Large intestine (tissue), 12 donors: ENCODE measurements at places on chromosomes 5 and 9. TPM values are rescaled to one million over a fixed set of nuclear protein-coding genes. Genes with fewer than 3 reads are reported as not detected.

Gene CDH18
- polyA plus RNA-seq = 1.1 TPM

GRCh38 chr5:159735036-159735435 lies 181.2 kb upstream of the ADRA1B start:
- no peak for DNase-seq

DNA sequence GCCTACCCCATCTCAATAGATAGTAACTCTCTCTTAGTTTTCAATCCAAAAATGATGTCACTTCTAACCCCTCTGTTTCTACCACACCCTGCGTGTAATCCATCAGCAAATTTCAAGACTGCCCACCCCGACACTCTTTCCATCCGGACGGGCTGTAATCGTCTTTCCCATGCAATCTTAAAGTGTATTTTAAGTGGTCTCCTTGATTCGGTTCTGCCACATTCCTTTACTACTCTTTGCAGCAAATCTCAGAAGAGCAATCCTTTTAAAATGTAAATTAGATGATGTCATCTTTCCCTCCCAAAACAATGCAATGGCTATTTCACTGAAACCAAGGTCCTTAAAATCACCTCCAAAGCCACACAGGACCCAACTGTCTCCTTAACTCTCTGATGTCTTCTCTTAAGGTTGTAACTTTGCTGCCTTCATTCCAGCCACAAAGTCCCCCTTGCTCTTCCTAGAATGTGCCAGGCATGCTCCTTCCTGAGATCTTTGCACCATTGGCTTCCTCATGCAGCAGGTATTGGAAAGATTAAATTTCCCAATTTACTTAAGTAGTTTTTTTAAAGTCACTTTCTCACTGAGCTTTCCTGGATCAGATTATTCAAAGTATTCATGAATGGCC lies 932.5 kb upstream of the WWC1 start:
- DNase-seq = no peak

Gene GFI1B
- 6.2 TPM for polyA plus RNA-seq

Gene ZBTB26
- polyA plus RNA-seq = 11.4 TPM

- DNase-seq = no peak
Observed at GRCh38 chr5:119287547-119288111, 68.2 kb upstream of the TNFAIP8 start.

GRCh38 chr5:175862131-175863012 lies 9.0 kb upstream of the CPLX2 start:
- DNase-seq = no peak

GRCh38 chr5:33795496-33795895 lies 96.3 kb downstream of the ADAMTS12 start:
- no peak for DNase-seq

GRCh38 chr9:1639166-1639565 lies 376.0 kb upstream of the SMARCA2 start:
- DNase-seq = no peak

Gene FSD1L
- 14.4 TPM for polyA plus RNA-seq

- no peak for DNase-seq
Observed at GRCh38 chr5:139012176-139012575, 137.0 kb upstream of the LRRTM2 start.

GRCh38 chr5:6475626-6476312 lies 27.1 kb downstream of the UBE2QL1 start:
- no peak for DNase-seq

DNA sequence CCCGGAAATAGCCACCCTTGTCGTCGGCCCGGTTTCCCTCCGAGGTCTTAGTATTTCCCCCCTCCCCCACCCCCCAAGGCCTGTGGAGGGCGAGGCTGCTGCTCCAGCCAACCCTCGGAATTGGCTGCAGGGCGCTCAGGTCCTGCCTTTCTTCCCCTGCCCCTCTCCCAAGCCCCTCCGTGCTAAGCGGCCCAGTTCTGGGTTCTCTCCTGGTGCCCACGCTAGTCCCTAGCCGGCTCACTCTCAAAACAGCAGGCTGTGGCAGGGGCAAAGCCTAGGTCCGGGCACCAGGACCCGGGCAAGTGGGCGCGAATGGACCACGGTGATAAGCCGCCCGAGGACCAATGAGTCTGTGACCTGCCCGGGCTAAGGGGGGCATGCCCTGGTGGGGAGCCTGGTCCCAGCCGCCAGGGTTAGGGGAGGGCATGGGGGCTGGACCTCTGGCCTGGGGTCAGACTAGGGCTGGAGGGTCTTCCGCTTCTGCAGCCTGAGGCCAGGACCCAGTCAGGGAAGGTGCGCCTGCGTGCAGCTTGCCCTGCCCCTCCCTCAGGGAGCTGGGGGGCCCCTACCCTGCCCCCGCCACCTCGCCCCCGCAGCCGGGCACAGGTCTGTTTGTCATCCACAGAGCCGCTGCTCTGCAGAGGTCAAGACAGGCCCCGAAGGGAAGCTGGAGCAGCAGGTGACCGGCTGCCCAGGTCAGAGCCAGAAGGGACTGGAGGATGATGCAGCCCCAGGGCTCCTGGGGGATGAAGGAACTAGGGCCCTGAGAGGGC lies 5.0 kb upstream of the IRX4 start:
- no peak for DNase-seq

GRCh38 chr5:138502121-138502520 lies 36.8 kb downstream of the EGR1 start:
- no peak for DNase-seq

GRCh38 chr5:137758715-137759306 lies 4.6 kb upstream of the HNRNPA0 start:
- DNase-seq = no peak

Gene SOHLH1
- not detected for polyA plus RNA-seq

GRCh38 chr9:138011951-138012500 lies 134.4 kb downstream of the CACNA1B start:
- no peak for DNase-seq

Gene CDH9
- 0.91 TPM for polyA plus RNA-seq

DNA sequence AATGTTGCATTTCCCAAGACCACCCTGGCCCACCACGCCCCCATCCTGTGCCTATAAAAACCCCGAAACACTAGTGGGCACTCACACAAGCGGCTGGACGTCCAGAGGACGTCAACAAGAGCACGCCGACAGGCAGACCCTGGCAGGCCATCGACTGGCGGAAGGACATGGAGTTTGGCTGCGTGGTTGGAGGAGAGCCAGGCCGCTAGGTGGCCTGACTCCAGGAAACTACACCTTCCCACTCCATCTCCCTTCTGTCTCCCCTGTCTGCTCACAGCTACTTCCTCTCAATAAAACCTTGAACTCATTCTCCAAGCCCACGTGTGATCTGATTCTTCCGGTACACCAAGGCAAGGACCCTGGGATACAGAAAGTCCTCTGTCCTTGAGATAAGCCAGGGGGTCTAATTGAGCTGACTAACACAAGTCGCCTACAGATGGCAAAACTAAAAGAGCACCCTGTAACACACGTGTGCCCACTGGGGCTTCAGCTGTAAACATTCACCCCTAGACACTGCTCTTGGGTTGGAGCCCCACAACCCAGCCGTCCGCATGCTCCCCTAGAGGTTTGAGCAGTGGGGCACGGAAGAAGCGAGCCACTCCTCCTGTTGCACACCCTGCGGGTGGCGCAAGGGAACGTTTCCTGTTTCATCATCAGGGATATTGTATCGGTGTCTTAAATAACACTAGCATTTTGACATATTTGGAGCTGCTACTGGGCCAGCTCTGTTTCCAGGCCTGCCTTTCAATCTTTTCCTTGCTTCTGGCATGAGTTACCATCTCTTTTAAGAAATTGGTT lies 54.5 kb upstream of the TAF11L2 start:
- DNase-seq = no peak

- DNase-seq = no peak
Observed at GRCh38 chr5:126300293-126300692, 122.9 kb upstream of the GRAMD2B start.

DNA sequence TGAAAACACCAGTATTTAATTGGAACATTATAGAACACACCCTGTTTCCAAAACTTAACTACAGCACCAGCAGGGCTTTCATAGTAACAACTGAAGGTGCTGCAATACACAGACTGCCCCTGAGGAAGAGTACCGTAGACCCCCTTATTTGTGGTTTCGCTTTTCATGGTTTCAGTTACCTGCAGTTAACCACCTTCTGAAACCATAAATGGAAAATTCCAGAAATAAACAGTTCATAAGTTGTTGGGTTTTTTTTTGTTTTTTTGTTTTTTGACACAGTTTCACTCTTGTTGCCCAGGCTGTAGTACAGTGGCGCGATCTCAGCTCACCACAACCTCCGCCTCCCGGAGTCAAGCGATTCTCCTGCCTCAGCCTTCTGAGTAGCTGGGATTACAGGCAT lies 9.5 kb upstream of the GLDC start:
- no peak for DNase-seq

Gene APBA1
- 7.4 TPM for polyA plus RNA-seq

DNA sequence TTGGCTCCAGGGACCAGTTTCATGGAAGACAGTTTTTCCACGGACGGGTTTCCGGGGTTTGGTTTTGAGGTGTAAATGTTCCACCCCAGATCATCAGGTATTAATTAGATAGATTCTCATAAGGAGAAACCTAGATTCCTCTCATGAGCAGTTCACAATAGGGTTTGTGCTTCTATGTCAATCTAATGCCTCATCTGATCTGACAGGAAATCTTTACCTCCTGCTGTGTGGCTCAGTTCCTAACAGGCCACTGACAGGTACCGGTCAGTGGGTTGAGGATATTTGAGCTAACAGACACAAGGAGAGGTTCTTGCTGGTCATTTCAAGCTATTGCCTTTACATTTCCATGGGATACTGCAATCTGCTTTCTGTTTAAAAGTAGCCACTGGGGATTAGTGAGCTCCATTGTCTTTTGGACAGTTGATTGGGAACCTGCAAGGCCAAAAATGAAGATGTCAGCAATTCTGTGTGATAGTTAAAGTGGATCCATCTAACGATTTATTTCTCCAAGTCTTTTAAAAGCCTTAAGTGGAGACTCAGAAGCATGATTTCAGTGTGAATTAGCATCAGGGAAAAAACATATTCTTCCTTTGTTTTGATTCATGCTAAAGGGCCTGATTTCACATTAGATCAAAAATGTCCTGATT lies 38.6 kb downstream of the MRPS30 start:
- no peak for DNase-seq

DNA sequence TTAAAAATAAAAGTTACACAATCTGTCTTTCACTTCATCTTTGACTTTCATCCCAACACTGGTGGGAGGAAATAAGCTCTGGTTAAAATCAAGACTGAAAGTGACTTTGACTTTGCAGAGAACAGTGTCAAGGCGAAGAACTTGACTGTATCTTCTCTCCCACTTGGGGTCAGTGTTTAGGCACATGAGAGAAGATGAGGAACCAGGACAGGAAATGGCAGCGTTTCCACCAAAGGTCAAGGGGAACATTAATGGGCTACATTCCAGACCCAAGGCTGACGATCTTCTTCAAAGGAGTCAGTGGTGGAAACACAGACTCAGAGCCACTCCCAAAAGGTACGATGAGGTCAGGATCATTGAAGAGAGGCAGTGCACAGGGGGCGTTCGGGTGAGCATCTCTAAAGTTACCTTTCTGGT lies 409.5 kb downstream of the ARHGEF28 start:
- peak; percentile 74 for DNase-seq

Gene TTC1
- 45.3 TPM for polyA plus RNA-seq

Gene SLC4A9
- polyA plus RNA-seq = 0.22 TPM

Gene INVS
- polyA plus RNA-seq = 15.8 TPM

DNA sequence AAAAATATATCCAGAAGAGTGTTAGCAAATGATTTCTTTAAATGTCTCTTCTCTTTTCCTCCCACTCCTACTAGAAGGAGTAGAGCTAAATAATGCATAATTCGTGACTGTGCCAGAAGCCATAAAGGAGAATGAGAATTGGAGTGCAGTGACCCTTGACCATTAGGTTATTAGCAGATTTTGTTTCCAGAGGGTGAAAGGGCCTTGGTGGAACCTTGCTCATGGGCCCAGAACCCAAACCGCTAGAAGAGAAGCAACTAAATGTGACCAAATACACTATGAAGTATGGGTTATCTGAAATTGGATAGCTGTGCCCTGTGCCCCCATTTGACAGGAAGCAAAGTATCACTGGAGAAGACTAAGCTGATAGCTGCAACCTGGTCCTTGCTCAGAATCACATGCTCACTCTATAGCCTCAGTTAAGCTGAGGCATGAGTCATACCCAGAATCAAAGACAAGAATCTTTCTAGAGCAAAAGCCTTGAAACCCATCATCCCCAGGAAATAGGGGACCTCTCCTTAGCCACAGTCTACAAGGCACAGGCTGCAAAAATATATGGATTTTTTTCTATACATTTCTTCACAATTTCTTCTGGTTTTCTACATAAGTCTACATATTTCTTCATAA lies 36.3 kb downstream of the CAPSL start:
- DNase-seq = peak; percentile 42

GRCh38 chr9:18673179-18673578 lies 199.2 kb downstream of the ADAMTSL1 start:
- no peak for DNase-seq

- DNase-seq = no peak
Observed at GRCh38 chr9:114719290-114719689, 37.3 kb upstream of the TEX48 start.

DNA sequence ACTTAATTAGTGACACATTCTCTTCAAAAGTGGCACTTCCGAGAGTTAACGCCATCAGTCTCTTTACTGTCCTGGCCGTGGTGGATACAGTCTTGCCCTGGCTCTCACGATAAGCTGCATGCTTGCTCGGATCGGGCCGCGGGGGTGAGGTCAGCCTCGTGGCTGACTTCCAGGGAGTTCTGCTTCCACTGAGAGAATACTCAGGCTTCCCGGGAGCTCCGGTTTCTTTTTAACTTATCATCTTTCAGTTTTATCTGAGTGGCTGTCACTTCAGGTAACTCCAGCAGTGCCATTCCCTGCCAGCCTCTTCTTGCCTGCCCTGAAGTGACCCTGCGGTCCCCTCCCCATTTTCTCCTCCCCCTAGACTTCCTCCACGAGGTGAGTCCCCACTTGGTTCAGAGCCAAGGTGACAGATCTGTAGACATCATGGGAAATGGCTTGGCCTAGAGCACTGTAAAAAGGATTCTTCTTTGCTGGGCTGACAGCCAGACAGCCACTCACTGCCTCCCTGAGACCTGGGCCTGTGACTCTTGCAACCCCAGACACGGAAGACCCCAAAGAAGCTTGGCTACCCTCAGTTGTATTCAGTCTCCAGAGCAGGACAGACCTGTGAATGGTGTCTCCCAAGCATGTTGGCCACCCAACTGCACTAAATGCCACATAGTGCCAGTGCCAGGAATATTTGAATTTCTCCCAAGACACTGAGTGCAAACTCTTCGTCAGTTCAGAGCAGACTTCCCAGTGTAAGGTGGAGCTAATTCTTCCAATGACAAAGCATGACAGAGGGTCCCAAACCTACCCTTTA lies 95.1 kb downstream of the DAPK1 start:
- DNase-seq = no peak

DNA sequence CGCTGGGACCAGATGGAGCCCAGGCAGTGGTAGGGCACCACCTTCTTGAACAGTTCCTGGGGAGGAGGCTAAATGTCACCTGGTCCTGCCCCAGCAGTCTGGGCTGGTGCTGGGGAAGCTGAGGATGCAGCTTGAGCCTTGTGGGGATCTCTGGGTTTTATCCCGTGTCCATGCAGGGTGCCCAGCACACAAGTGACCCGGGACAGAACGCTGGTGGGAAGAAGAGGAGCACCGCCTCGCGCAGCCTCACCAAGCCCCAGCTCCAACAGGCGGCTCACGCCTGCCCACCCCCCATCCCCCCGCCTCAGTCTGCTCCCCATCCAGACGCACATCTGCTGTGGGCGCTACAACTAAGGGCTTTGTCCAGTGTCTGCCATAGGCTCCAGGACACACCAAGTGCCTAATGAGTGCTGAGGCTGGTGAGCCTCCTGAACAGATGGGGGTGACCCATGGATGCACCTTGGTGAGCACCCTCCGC lies 13.8 kb downstream of the RALGDS start:
- no peak for DNase-seq

- peak; percentile 8 for DNase-seq
Observed at GRCh38 chr5:73998489-73998888, 372.5 kb downstream of the ARHGEF28 start.
